ENCODE measurements at places on chromosomes 7 and 10.

GRCh38 chr7:74025730-74026129 is 2.2 kb upstream of the ELN start:
- H3K4me3 ChIP-seq = no peak overlapping the region
- H3K4me1 ChIP-seq = peaks cover 8% of the 10 kb centered on the region
- H3K27me3 ChIP-seq = peaks cover 53% of the 10 kb centered on the region
- no peak for DNase-seq
- H3K27ac ChIP-seq = no peak overlapping the region

GRCh38 chr10:60050366-60050765 is 144.0 kb upstream of the CCDC6 start:
- H3K27me3 ChIP-seq = no peaks in the 10 kb centered on the region
- H3K4me1 ChIP-seq = no peaks in the 10 kb centered on the region

- no peak overlapping the region for H3K27ac ChIP-seq
- no peak overlapping the region for H3K4me3 ChIP-seq
- peaks cover 22% of the 10 kb centered on the region for H3K4me1 ChIP-seq
These were observed 17.1 kb downstream of the ARHGAP22 start for GRCh38 chr10:48587819-48588218.

DNA sequence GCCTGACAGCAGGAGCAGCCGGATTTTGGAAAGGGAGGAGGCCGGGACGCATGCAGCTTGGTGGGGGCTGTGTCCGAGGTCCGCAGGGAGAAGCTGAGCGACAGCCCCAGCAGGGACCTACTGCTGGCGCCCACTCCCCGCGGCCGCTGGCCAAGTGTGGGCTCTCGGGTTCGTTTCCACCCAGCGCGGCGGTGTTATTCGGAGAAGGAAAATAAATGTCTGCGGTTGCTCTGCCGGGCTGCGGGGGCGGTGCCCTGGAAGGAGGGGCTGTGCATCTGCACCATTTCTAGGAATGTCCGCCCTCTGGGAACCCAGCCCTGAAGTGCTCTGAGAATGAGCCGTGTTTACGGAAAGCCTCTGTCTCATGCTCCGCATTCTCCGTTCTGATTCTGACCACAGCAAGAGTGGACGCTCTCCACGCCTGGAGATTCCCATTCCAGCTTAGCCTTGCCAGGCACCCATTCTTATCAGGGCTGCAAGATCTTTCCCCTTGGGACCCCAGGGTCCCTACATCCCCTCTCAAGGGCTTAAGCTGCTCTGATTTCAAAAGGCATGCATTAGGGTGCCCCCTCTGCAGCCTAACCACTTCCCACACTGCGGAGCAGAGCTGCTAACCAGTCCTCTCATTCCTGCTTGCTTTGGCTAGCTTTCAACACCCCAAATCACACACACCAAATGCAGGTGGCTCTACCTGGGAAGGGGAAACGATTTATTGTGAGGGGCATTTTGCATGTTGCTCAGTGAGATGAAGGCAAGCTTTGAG is 256.6 kb upstream of the GLI3 start:
- DNase-seq = no peak
- no peaks in the 10 kb centered on the region for H3K4me1 ChIP-seq
- no peak overlapping the region for H3K27ac ChIP-seq
- H3K27me3 ChIP-seq = peaks cover 18% of the 10 kb centered on the region

GRCh38 chr10:43166880-43167497 is 28.7 kb downstream of the CSGALNACT2 start:
- H3K27me3 ChIP-seq = no peaks in the 10 kb centered on the region
- H3K4me1 ChIP-seq = no peaks in the 10 kb centered on the region
- peaks cover 68% of the 10 kb centered on the region for H3K36me3 ChIP-seq
- DNase-seq = no peak
- no peak overlapping the region for H3K27ac ChIP-seq

- no peak for DNase-seq
- no peaks in the 10 kb centered on the region for H3K4me1 ChIP-seq
- no peaks in the 10 kb centered on the region for H3K36me3 ChIP-seq
- peaks cover 1% of the 10 kb centered on the region for H3K27me3 ChIP-seq
These were observed 151.0 kb downstream of the CHN2 start for GRCh38 chr7:29345590-29345989.

DNA sequence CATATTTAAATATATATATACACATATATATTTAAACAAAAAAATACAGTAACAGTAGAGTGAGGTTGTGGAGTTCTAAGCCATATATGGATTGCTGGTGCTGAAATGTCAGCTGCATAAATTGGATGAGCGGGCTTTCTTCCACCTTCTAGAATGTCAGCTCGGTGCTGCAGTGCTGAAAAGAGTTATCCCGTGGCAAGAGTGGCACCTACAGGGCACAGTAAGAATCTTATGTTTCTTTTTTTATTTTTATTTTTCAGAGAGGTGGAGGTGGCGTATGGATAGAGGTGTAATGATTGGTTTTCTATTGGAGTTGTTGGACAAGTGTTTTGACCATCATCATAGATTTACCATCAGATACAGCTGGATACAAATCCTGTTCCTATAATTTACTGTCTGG is 86.2 kb upstream of the DYNC1I1 start:
- H3K36me3 ChIP-seq = no peaks in the 10 kb centered on the region
- H3K4me3 ChIP-seq = no peak overlapping the region
- no peak overlapping the region for H3K27ac ChIP-seq
- no peaks in the 10 kb centered on the region for H3K27me3 ChIP-seq

All from activated B cell treated with CpG ODN at 0.5 μM for 24 hours (primary cell).